ENCODE measurements at places on chromosomes 13 and 19.

- DNase-seq, result no peak
Measured at GRCh38 chr13:24215126-24215525, 54.6 kb downstream of the SPATA13 start.

- DNase-seq, result no peak
Measured at GRCh38 chr19:18507021-18507726, 14.7 kb downstream of the ELL start.

DNA sequence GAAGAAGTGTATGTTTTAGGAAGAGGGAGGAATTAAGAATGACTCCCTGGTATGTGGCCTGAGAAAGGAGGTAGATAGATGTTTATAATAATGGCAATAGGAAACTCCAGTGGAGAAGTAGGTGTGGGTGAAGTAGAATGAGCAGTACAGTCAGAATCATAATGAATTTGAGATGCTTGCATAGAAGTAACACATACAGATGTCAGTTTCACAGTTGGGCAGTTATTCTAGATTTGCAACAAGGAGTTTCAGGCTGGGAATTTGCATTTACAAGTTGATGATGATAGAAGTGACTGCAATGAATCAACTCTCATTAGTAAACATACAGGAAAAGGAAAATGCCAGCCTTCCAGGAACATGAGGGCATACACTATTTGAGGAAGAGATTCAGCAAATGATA lies 149.0 kb downstream of the SLITRK1 start:
- DNase-seq, result no peak

DNA sequence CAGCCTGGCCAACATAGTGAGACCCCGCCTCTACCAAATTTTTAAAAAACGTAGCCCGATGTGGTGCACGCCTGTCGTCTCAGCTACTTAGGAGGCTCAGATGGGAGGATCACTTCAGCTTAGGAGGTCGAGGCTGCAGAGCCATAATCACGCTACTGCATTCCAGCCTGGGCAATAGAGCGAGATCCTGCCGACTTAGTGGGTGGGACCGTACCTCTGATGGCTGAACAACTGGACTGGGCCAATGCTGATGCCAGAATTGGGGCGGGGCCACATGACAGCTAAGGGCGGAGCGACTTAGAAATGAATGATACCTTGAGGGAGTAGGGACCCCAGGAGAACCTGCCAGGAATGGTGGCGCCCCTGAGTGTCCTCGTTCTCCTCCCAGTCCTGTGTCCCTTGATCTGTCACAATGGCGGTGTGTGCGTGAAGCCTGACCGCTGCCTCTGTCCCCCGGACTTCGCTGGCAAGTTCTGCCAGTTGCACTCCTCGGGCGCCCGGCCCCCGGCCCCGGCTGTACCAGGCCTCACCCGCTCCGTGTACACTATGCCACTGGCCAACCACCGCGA lies 3.6 kb downstream of the LTBP4 start:
- no peak for DNase-seq

- no peak for DNase-seq
Measured at GRCh38 chr19:37987356-37988332, 80.6 kb downstream of the SIPA1L3 start.

GRCh38 chr19:39553082-39553652 lies 13.2 kb upstream of the EID2 start:
- DNase-seq, result no peak

DNA sequence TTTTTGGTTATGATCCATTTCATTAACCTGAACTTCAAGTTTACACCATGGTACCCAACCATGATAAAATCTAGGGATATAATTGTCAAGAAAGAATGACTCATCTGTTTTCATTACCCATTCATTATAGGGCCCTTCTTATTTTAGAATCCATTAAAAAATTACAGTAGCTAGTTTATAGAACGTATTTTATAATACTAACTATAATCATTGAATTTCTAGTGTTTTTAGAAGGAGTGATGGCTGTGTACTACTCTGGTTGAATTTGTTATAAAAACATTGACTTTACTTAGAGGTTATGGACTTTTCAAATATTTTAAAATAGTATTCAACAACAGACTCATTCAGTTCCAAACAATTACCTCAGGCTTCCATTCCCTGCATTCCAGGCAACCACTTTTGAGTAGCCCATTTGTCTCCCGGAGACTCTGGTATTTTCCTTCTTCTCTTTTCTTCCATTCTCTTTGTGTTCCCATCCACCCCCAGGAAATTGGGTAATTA lies 71.9 kb upstream of the KLF12 start:
- DNase-seq, result no peak

GRCh38 chr19:44603201-44603945 lies 10.0 kb upstream of the IGSF23 start:
- DNase-seq, result peak; percentile 99

DNA sequence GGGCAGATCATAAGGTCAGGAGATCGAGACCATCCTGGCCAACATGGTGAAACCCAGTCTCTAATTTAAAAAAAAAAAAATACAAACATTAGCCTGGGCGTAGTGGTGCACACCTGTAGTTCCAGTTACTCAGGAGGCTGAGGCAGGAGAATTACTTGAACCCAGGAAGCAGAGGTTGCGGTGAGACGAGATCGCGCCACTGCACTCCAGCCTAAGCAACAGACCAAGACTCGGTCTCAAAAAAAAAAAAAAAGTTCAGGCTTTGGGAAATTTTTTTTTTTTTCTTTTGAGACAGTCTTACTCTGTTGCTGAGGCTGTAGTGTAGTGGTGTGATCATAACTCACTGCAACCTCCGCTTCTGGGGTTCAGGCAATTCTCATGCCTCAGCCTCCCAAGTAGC lies 14.7 kb downstream of the LSM14A start:
- no peak for DNase-seq

- peak; percentile 56 for DNase-seq
Measured at GRCh38 chr19:28294395-28294794, 918.6 kb downstream of the UQCRFS1 start.

DNA sequence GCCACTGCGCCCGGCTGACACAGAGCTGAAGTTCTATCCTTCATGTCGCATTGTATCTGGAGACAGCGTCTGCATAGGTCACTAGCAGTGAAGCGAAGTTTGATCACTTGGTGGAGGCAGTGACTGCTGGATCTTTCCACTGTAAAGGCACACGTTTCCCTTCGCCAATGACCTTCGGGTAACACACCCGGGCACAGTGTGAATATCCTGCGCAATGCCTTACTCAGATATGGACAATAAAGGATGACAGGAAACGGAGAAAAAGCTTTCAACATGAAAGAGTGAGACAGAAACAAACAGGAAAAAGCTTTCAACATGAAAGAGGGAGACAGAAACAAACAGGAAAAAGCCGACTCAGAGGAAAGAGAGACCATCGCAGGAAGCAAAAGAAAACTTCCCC lies 17.1 kb downstream of the ARL11 start:
- DNase-seq, result peak; percentile 35

- no peak for DNase-seq
Measured at GRCh38 chr13:26711211-26711610, 49.4 kb downstream of the GPR12 start.

DNA sequence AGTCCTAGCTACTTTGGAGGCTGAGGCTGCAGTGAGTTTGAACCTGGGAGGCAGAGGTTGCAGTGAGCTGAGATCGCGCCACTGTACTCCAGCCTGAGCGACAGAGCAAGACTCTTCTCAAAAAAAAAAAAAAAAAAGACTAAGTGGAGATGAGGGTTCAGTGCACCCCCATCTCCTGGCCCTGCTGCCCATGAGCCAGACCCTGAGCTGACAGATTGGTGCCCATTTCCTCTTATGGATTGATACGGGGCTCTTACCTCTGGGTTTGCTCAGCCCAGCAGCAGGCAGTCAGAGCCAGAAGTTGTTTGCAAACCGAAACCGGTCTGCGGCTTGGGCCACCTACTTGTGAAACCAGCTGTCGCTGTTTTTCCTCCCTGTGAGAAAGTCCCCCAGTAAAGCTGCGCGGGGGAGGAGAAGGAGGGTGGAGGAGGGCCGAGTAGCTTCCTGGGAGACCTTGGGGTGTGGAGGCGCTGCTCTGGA lies 36.9 kb downstream of the ARRDC2 start:
- DNase-seq, result peak; percentile 61

- no peak for DNase-seq
Measured at GRCh38 chr13:113455384-113455783, 2.1 kb upstream of the ADPRHL1 start.

GRCh38 chr13:101231751-101232428 lies 184.4 kb downstream of the NALCN start:
- no peak for DNase-seq

- no peak for DNase-seq
Measured at GRCh38 chr19:55554741-55555152, 9.4 kb upstream of the SBK3 start.

DNA sequence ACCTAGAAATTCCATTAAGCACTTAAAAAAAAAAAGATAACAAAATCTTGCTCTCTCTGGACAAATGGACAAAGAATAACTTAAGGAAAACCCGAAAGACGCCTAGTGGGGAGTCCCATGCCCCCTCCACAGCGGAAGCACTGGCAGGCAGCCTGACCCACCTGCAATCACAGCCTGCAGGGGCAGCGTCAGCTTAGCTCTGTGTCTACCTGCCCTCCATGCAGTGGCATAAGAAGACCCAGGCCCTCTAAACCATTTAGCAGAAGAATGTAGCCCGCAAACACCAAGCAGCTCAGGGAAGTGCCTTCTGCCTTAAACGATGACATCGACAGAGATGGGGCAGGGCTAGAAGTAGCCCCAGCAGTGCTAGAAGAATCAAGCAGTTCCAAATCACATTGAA lies 36.0 kb downstream of the KCTD15 start:
- DNase-seq, result no peak

DNA sequence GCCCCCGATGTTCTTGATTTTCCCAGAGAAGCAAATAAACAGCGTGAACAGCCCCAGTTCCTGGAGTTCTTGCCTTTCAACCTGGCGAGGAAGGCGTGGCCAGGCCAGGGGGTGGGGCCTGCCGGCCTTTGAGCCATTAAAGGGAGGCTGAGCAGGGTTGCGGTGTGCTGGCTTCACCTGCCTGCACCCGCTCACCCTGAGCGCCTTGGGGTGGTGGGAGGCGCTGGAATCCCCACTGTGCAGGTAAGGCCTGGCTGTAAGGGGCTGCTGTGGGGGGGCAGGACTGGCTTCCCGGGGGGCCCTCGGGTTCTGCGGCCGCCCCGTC lies 2.7 kb upstream of the MISP start:
- DNase-seq, result no peak

DNA sequence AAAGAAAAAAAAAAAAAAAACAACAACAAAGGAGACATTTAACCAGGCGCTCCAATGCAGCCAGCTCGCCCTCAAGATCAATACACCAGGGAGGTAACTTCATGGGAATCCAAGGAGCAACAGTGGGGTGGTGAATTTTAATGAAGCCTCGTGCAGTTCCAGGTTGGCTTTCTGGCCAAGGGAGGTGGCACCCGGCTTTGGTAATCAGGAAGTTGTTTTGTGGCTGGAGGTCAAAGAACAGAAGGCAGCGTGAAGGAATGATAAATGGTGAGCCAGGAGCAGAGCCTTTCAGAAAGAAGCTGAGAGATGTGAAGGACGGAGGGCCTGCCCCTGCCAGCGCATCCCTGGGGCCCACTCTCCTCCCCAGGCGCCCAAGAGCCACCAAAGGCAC lies 188.2 kb upstream of the TSC22D1 start:
- no peak for DNase-seq

DNA sequence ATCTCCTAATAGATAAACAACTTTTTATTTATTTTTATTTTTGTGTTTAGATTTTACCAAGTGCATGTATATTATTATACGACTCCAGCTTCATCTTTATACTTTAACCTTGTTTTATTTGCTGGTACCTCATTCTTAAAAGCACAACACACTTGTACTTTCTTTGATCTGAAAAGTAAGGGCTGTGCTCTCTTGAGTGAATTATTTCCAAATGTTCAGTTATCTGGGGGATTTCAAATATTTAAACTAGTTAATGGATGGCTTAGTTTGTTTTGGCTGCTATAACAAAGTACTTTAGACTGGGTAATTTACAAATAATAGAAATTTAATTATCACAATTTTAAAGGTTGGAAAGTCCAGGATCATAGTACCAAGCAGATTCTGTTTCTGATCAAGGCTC lies 1148.2 kb upstream of the PCDH9 start:
- DNase-seq, result no peak

DNA sequence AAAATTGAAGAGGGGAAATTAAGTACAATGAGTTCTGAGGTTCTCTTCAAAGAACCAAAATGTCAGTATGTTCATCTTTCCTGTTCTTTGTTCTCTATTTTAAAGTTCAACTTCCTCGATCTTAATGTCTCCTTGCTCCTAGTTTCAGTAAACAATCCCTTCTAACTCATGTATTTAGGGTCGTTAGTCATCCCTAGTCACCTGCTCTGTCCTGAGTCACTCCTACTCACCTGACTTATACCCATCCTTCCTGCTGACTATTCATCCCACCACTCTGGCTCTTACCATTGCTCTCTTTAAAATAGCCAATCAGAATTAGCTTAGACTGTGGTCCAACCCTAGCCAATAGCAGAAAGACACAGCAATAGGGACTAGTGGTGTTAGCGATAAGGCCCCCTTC lies 24.3 kb downstream of the ZNF90 start:
- DNase-seq, result no peak

DNA sequence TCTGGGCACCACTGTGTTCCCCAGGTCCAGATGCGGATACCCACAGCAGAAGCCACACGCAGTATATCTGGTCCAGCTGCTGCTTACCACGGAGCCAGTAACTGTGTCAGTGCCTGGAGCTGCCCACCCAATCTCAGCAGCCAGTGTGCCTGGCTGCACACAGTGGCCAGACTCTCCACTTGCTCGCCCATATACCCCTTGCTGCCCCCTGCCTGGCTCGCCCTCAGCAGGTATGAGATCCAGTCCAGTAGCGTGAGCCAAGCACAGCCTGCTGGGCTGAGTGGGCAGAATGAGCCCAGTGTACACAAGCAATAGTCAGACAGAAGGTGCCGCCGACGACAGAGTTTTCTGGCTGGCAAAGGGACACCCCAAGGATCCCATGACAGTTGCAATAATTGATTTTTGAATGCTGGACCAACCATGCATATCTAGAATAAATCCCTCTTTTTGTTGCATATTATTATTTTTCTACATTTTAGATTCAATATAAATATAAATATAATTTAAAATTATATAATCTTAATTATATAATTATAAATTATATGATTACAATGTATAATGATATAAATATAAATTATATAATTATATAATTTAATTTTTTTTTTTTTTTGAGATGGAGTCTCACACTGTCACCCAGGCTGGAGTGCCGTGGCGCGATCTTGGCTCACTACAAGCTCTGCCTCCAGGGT lies 918.8 kb upstream of the MIR17HG start:
- no peak for DNase-seq

Data from lung microvascular endothelial cell (primary cell).